Activated CD4-positive, alpha-beta memory T cell treated with anti-CD3 and anti-CD28 coated beads, Interleukin-2, amount 10 ng/mL, durations not matched to agents 7 days and 5 days (primary cell): ENCODE measurements at places on chromosomes 12 and 14. TPM values are rescaled to one million over a fixed set of nuclear protein-coding genes. Genes with fewer than 3 reads are reported as not detected.

Gene RPL10L
- not detected for total RNA-seq

Gene RNASE7
- total RNA-seq = not detected

Gene OTOGL
- total RNA-seq = not detected

Gene FOXN4
- not detected for total RNA-seq

Gene SMCO2
- total RNA-seq = 0.38 TPM

Gene ANKRD33
- total RNA-seq = not detected

Gene EPS8
- total RNA-seq = 4.7 TPM

Gene SLC38A1
- total RNA-seq = 209 TPM

Gene LHX5
- not detected for total RNA-seq

Gene DGKA
- total RNA-seq = 431 TPM

Gene ZNF26
- total RNA-seq = 15.2 TPM

Gene FBRSL1
- 47.0 TPM for total RNA-seq

Gene OR6C2
- not detected for total RNA-seq

Gene KITLG
- not detected for total RNA-seq

Gene GALNT9
- not detected for total RNA-seq

Gene PDE3A
- total RNA-seq = not detected

Gene PROX2
- not detected for total RNA-seq

Gene A2M
- total RNA-seq = not detected

Gene BATF
- total RNA-seq = 66.1 TPM

Gene MLXIP
- 29.6 TPM for total RNA-seq

Gene FAM186B
- not detected for total RNA-seq

Gene CBX5
- total RNA-seq = 103 TPM

Gene CTSG
- total RNA-seq = 1.1 TPM

Gene ENDOU
- total RNA-seq = not detected

Gene NKX2-1
- not detected for total RNA-seq

Gene INHBC
- total RNA-seq = not detected

Gene UBR7
- total RNA-seq = 43.5 TPM

Gene TOMM20L
- total RNA-seq = not detected

Gene MAP3K9
- total RNA-seq = 5.9 TPM

Gene GPRC5A
- 0.05 TPM for total RNA-seq

Gene IPO8
- total RNA-seq = 46.1 TPM

Gene GPR137C
- total RNA-seq = 0.88 TPM

Gene GPHB5
- not detected for total RNA-seq

Gene KRT78
- total RNA-seq = not detected

Gene IKZF4
- 17.6 TPM for total RNA-seq

Gene MRPL52
- total RNA-seq = 108 TPM

Gene PSMA3
- 243 TPM for total RNA-seq

Gene CISTR
- total RNA-seq = not detected

Gene TMEM19
- 16.1 TPM for total RNA-seq

Gene TPPP2
- total RNA-seq = not detected
